ENCODE measurements at places on chromosomes 11 and 22.

DNA sequence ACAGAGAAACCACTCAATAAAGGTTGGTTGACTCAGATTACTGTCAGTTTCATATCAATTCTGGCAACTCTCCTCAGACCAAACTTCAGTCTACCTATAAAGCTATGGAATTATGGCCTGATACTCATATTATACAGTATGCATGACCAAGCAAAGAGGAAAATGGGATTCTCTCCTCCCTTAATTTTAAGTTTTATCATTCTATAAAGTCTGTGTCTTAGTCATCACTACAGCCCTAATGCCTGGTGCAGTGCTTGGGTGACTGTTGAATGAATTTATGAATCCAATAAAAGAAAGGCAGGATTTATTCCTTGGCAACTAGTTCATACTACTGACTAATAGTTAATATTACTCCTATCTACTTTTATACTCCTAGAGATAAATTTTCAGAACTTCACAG lies 37.6 kb upstream of the GRAMD1B start:
- no peak for DNase-seq

- no peak for DNase-seq
Observed at GRCh38 chr11:27696115-27696514, 4.1 kb downstream of the BDNF start.

GRCh38 chr11:12088531-12088930 lies 21.9 kb upstream of the MICAL2 start:
- DNase-seq, result no peak

- DNase-seq, result peak; percentile 41
Observed at GRCh38 chr11:70002433-70002832, 75.7 kb upstream of the ANO1 start.

- no peak for DNase-seq
Observed at GRCh38 chr11:86355256-86355655, 19.4 kb upstream of the CCDC81 start.

- peak; percentile 79 for DNase-seq
Observed at GRCh38 chr11:34358728-34359547, 1.1 kb upstream of the ABTB2 start.

- DNase-seq, result peak; percentile 20
Observed at GRCh38 chr11:2779981-2780849, 80.4 kb upstream of the KCNQ1OT1 start.

DNA sequence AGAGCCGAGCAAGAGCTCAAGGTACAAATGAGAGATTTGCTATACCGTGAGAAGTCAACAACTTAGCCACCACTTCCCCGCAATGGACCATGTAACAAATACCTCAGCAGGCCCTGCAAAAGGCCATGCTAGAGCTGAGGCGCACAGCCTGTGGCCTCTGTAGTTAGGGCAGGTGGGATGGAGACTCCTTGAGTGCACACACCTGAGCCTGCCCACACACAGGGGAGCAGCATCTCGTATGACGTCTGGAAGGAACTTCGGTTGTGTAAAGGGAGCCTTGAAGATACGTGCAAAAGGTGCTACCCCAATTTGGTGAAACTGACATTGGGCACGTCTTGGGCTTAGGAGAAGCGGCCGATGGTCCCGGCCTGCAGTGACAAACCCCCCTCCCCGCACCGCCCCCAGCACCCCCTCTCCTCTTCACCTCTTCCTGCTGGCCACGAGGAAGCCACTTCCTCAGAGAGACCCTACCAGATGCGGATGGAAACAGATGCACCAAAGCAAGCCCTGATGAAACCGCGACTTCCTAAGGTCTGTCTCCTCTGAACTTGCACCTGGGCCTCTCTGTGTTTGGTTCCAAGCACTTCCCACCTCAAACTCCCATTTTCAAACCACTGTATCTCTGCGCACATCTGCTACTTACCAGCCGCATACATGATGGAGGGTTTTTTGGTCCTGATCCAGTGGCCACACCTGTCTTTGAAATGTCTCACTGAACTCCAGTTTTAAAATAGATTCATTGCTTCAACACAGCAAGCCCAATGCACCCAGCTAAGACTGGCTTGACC lies 10.6 kb downstream of the CDPF1 start:
- no peak for DNase-seq

- DNase-seq, result no peak
Observed at GRCh38 chr11:86234831-86235461, 9.6 kb upstream of the EED start.

DNA sequence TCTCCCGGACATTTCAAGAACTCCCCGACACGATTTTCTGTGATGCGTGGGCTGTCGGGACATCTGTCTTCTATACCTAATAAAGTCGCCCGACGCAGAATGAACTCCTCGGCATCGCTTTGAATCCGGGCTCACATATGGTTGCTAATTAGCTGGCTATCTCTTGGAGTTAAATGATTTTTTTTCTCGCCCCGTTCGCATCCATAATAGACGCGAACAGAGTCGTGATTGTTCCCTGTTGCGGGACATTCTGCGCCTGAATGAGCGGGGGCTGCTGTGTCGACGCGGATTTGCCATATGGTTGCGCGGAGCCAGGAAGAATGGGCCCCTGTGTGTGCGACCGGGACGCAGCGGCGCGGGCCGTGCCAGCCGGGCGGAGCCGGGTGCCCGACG lies 16.4 kb downstream of the CDKN1C start:
- no peak for DNase-seq

- no peak for DNase-seq
Observed at GRCh38 chr22:23692598-23693291, 1.9 kb downstream of the RGL4 start.

GRCh38 chr11:46038529-46038928 lies 82.7 kb downstream of the PHF21A start:
- DNase-seq, result no peak

- DNase-seq, result no peak
Observed at GRCh38 chr11:77154381-77155081, 26.5 kb downstream of the MYO7A start.

DNA sequence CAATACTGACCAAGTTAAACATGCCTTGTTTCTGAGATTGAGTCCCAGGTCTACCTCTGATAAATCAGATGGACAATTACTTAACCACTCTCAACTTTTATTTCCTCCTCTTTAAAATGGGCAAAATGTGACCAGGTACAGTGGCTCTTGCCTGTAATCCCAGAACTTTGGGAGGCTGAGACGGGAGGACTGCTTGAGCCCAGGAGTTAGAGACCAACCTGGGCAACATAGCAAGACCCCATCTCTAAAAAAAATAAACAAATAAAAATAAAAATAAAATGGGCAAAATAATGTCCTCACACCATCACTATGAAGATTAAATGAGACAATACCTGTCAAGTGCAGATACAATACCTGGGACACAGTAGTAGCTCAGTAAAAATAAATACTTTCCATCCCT lies 33.0 kb downstream of the FZD4 start:
- no peak for DNase-seq

DNA sequence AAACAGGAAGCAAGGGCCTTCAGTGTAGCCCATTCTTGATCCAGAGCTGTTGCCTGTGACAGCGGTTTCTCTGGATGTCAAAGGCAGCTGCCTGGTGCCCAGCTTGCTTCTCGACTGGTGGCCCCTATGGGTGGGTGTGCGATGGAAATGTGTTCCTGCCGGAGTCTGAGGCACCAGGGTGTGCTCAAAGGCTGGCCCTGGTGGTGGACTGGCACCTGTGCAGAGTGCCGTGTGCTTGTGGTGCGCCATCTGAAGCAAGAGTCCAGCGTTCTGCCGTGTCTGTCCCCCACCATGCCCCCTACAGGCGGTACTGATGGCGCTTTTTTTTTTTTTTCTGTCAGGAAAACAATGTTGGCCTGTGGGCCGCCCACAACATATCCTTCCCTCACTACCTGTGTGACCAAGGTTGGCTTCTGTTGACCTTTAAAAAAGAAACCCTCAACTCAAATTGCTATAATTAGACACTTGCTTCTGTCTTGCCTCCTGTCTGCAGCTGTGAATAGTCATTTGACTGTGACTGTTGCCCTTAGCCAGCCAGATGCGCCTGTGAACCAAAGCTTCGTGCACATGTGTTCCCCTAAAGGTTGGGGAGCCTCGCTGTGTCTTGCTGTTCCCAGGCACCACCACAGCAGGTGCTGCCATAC lies 4.7 kb upstream of the RANBP1 start:
- DNase-seq, result peak; percentile 60

DNA sequence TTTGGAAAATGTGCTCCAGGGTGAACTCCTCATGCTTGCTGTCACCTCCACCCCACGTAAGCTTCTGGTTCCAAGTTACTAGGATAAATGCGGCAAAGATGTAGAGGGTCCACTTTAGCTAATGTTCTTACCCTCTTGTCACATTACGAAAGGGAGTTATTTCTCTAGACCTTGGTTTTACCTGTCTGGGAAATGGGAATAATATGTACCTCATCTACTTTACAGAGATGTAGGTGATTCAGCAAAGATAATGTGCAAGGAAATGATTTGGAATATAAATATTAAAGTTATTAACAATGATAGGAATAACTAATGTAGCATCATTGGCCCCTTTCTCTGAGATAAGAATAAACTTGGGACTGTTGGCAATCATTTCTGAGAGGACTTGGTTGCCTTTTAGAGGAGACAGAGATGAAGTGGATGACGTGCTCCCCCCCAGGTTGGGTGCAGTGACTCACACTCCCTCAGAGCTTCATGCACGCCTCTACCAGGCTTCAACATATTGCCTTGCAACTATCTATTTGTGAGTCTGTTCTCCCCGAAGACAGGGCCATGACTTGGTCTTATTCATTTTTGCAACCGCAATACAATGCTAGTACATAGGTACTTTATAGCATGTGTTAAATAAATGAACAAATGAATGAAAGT lies 97.1 kb downstream of the ME3 start:
- DNase-seq, result no peak

GRCh38 chr11:95306123-95306522 lies 75.1 kb upstream of the SESN3 start:
- DNase-seq, result no peak

- DNase-seq, result no peak
Observed at GRCh38 chr11:109040303-109040702, 375.4 kb downstream of the DDX10 start.

DNA sequence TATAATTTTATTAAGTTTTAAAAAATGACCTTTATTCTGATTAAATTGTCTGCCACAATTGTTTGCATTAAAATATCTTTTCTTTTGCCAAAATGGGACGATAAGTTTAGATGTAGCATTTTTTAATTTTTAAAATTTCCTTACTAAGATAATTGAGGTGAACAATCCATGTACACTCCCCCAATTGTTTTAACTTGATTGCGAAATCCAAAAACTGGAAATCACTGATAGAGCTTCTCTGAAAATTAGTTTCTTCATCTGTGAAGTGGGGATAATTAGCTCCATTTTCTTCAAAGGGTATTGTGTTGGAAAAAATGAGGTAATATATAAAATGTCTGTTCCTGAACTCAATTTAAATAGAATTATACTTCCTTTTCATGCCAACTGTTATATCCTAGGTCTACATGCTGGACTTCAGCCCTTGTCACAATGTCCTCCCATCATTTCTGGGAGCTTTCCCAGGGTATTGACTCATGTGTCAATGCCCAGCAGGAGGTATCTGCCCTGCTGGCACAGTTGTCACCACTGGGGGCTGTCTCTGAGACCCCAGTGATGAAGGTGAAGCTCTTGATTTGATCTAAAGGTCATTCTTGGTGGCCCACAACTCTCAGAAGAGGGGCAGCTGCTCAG lies 28.7 kb upstream of the NAV2 start:
- DNase-seq, result no peak

DNA sequence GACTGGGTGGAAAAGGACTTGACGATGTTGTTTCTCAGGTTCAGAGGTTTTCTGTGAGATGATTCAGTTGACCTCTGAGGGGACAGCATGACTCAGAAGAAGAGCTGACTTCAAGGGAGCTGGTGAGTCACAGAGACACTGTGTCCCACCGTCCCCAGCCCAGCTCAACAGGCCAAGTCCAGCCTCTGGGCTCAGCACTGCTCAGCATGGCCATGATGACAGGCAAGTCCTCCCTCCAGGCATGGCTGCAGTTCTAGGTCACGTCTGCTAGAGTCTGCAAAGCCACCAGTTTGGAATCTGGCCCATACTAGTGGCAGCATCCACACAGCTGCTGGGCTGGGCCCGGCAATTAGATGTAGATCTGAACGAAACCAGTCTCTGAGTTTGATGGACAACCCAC lies 12.9 kb downstream of the TRIM29 start:
- DNase-seq, result no peak

DNA sequence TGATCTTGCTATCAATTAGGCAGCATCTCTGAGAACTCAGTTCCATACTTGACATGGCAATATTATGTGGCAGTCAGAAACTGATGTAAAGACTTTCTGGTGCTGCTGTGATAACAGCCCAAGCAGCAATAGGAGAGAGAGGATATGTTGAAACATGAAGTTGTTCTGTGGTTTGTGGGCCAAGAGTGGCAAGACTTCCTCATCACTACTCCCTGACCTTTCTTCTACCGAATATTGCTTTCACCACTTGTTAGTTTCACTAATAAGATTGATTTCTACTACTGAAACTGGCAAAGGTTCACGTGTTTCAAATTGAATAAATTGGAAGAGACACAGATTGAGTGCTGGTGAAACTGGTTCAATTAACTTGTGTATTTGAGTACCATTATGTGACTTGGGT lies 852.6 kb upstream of the RAG2 start:
- no peak for DNase-seq

- DNase-seq, result no peak
Observed at GRCh38 chr11:9784602-9785315, 120.9 kb downstream of the SWAP70 start.

GRCh38 chr11:94873916-94874540 lies 99.3 kb downstream of the CWC15 start:
- DNase-seq, result no peak

DNA sequence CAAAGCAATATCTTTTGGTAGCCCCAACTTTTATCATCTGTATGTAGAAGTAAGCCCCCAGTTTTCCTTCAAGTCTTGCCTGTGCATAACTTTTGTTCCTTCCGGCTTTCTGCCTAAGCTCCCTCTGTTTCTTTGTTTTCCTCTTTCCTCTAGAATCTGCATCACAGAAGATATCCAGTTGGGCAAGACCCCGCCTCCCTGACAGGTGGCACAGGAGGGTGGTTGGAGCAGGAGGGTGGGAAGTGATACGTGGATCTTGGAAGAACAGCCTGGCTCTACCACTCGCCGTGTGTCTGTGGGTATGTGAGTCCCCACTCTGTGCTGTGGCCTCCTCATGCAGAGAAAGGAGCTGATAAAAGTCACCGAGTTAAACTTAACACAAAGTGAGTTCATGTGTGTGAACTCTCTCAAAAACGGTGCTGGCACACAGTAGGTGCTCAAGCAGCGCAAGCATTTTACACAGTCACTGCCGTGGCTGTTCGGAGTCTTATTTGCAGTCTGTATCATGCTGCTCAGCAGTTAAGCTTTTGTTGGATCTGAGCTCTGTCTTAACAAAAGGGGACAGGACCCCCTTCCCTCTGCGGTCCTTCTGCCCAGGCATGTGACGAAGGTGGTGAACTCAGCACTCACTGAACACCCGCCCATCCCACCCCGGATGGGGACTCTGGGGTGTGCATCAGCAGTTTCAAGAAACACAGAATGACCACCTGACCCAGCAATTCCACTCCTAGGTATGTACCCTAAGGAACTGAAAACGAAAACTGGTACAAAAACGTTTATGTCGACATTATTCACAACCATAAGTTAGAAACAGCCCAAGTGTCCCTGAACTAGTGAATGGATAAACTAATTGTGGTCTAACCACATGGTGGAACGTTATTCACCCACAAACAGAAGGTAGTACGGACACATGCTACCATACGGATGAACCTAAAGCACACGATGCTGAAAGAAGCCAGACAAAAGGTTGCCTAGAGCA lies 249.1 kb downstream of the CTTN start:
- DNase-seq, result no peak
